ENCODE measurements at places on chromosomes 7 and 10.

- H3K27me3 ChIP-seq = no peaks in the 10 kb centered on the region
- peaks cover 4% of the 10 kb centered on the region for H3K36me3 ChIP-seq
- no peak overlapping the region for H3K4me3 ChIP-seq
- no peak overlapping the region for H3K27ac ChIP-seq
Measured at GRCh38 chr10:100979791-100980272, 7.5 kb downstream of the MRPL43 start.

DNA sequence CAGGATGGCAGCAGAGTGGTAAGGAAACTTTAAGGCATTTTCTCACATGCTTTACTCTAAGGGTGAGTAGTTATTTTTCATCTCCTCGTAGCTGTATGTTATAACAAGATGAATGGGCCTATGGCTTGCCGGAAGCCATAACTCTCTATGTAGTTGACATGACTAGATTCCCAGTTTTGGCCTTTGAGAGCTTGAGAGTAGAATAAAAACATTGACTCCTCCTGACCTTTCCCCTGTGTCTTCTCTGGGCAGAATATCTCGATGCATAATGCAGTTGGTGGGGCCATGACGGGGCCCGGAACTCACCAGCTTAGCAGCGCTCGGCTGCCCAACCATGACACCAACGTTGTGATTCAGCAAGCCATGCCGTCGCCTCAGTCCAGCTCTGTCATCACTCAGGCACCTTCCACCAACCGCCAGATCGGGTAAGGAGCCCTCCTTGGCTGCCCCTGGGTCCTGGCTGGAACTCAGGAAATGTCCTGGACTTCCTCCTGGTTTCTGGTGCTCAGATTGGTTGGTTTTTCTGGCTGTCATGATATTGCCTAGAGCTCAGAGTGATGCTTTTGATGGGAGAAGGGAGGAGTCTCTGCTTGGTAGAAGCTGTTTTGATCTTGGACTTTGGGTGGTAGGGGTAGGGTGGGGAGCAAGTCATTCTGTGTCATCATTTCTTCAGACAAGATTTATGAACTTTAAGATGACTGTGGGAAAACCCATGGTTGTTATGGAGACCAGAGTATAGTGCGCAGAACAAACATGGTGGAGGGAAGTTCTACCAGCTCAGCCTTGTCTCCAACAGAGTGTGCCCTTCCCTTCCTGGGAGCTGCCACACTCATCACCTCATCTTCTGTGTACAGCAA is 158.0 kb downstream of the CREB5 start:
- no peaks in the 10 kb centered on the region for H3K36me3 ChIP-seq
- H3K27ac ChIP-seq = no peak overlapping the region
- DNase-seq = no peak
- H3K4me3 ChIP-seq = no peak overlapping the region

- no peak overlapping the region for H3K4me3 ChIP-seq
- no peak overlapping the region for H3K27ac ChIP-seq
- H3K27me3 ChIP-seq = no peaks in the 10 kb centered on the region
- no peaks in the 10 kb centered on the region for H3K4me1 ChIP-seq
Measured at GRCh38 chr7:8418629-8419245, 14.7 kb upstream of the NXPH1 start.

- H3K36me3 ChIP-seq = peaks cover 3% of the 10 kb centered on the region
- no peak overlapping the region for H3K4me3 ChIP-seq
- peaks cover 53% of the 10 kb centered on the region for H3K4me1 ChIP-seq
- no peak overlapping the region for H3K27ac ChIP-seq
- H3K27me3 ChIP-seq = no peaks in the 10 kb centered on the region
Measured at GRCh38 chr10:6092731-6093130, 3.9 kb downstream of the RBM17 start.

DNA sequence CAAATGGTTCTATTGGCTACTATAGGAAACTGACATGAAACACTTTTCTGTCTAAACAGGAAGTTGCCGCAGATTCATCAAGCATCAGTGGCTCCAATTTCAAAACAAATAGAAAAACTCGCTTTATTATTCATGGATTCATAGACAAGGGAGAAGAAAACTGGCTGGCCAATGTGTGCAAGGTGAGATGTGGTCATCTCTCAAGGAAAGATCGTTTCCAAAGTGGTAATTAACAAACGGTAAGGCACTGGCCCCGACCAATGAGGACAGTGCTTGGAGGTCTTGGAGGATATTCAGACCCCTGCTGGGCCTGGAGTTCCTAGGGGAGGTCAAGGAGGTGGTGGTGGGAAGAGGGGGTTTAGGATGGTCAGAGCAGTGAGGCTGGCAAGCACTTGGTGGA is 2.6 kb downstream of the PNLIP start:
- H3K4me3 ChIP-seq = no peak overlapping the region
- no peaks in the 10 kb centered on the region for H3K27me3 ChIP-seq
- H3K27ac ChIP-seq = no peak overlapping the region
- H3K36me3 ChIP-seq = no peaks in the 10 kb centered on the region
